Smooth muscle cell of trachea (primary cell): ENCODE measurements at places on chromosomes 4 and X. TPM values are rescaled to one million over a fixed set of nuclear protein-coding genes. Genes with fewer than 3 reads are reported as not detected.

The RPL10 gene
- total RNA-seq, result 1,913 and 5,394 TPM in 2 replicates

The HMX1 gene
- not detected in 2 replicates for total RNA-seq

The UGT2A1 gene
- not detected in 2 replicates for total RNA-seq

The PPP1R3F gene
- 2.8 and 14.9 TPM in 2 replicates for total RNA-seq

The DHRSX gene
- total RNA-seq, result 25.7 and 34.9 TPM in 2 replicates

The DRD5 gene
- total RNA-seq, result not detected in 2 replicates

The GAGE13 gene
- not detected in 2 replicates for total RNA-seq

The SPANXB1 gene
- not detected in 2 replicates for total RNA-seq

The SLC39A8 gene
- total RNA-seq, result 2.0 and 9.3 TPM in 2 replicates

The NAT8L gene
- total RNA-seq, result under 0.01 and 0.17 TPM in 2 replicates

The UNC5C gene
- total RNA-seq, result 2.5 and 4.9 TPM in 2 replicates

The HPGDS gene
- total RNA-seq, result not detected in 2 replicates

The WAS gene
- total RNA-seq, result 0.17 TPM in 1 of 2 replicates, not detected in the other

The AMBN gene
- not detected in 2 replicates for total RNA-seq

The MAGED4 gene
- 34.0 and 38.5 TPM in 2 replicates for total RNA-seq

The SYTL5 gene
- 1.0 and 2.8 TPM in 2 replicates for total RNA-seq

The KLB gene
- total RNA-seq, result 0.15 TPM in 1 of 2 replicates, not detected in the other

The HSPA4L gene
- total RNA-seq, result 13.8 and 24.8 TPM in 2 replicates

The RNF175 gene
- under 0.01 and 0.50 TPM in 2 replicates for total RNA-seq

The SLITRK2 gene
- not detected in 2 replicates for total RNA-seq

The NPY2R gene
- not detected in 2 replicates for total RNA-seq

The SPACA5 gene
- total RNA-seq, result not detected in 2 replicates

The IL1RAPL1 gene
- total RNA-seq, result 1.2 and 1.9 TPM in 2 replicates

The HSD17B13 gene
- 0.15 and 0.17 TPM in 2 replicates for total RNA-seq

The TLR8 gene
- not detected in 2 replicates for total RNA-seq

The ACOX3 gene
- 30.8 and 43.3 TPM in 2 replicates for total RNA-seq

The SSX1 gene
- not detected in 2 replicates for total RNA-seq

The CYLC1 gene
- not detected in 2 replicates for total RNA-seq

The UPF3B gene
- 1.8 and 2.8 TPM in 2 replicates for total RNA-seq

The IGFBP7 gene
- total RNA-seq, result 55.9 and 124 TPM in 2 replicates

The ASMT gene
- not detected in 2 replicates for total RNA-seq

The ADH1B gene
- total RNA-seq, result 281 and 965 TPM in 2 replicates

The C4orf36 gene
- total RNA-seq, result 2.3 and 3.1 TPM in 2 replicates

The PARM1 gene
- total RNA-seq, result 0.17 TPM in 1 of 2 replicates, not detected in the other

The IQCM gene
- not detected in 2 replicates for total RNA-seq

The VCX2 gene
- total RNA-seq, result not detected in 2 replicates

The STARD8 gene
- 6.3 and 7.3 TPM in 2 replicates for total RNA-seq

The SPANXA2 gene
- not detected in 2 replicates for total RNA-seq

The ZGRF1 gene
- 3.0 and 16.1 TPM in 2 replicates for total RNA-seq

The USP17L29 gene
- not detected in 2 replicates for total RNA-seq

The ADGRG4 gene
- under 0.01 TPM in 1 of 2 replicates, not detected in the other for total RNA-seq

The UGT2B7 gene
- under 0.01 TPM in 1 of 2 replicates, not detected in the other for total RNA-seq

The RRAGB gene
- total RNA-seq, result 25.2 and 40.7 TPM in 2 replicates

The TMPRSS11D gene
- under 0.01 TPM in 1 of 2 replicates, not detected in the other for total RNA-seq

The ACTRT1 gene
- not detected in 2 replicates for total RNA-seq

The FGFRL1 gene
- total RNA-seq, result 12.5 and 34.4 TPM in 2 replicates

The SHROOM4 gene
- 0.33 and 0.44 TPM in 2 replicates for total RNA-seq

The FGFR3 gene
- total RNA-seq, result 0.33 and 0.44 TPM in 2 replicates

The TCEAL8 gene
- 99.7 and 155 TPM in 2 replicates for total RNA-seq

The NFXL1 gene
- 7.1 and 13.1 TPM in 2 replicates for total RNA-seq

The NOX1 gene
- total RNA-seq, result under 0.01 TPM in 1 of 2 replicates, not detected in the other
